ENCODE measurements at places on chromosomes 12 and 14.

- no peak for DNase-seq
Measured at GRCh38 chr14:46490238-46490685, 161.3 kb downstream of the RPL10L start.

DNA sequence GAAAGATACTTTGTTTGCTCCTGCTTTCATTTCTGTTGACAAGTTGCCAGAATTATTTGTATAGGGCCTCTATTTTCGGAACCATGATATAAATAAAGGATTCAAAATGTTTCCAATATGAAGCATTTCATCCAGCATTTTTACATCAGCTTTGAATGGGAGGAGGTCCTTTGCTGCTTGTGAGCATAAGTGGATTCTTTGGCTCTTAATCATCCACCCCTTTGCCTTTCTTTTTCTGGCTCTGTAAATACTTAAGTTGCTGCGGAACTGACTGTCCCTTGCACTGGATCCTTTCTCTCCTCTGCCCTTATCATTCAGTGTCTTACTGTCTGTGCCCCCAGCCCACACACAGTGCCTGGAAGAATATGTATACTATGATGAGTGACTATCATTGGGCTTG lies 357.3 kb upstream of the RGS6 start:
- DNase-seq: no peak

DNA sequence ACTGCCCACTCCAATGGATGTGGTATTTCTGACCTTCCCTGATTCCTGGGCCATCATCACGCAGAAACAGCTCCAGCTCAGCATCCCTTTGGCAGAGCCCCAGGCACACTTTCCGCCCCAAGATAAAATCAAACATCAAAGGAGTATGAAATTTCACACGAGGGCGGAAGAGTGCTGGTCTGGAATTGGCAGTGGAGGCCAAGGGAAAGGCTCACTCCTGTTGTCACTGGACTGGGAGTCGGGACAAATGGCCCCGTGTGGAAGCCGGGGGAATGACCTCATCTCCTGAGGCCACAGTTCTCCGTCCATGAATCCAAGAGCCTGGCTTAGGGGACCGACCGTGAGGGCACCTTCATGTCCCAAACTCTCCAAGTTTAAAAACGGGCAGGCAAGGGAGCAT lies 40.9 kb downstream of the FZD10 start:
- DNase-seq: no peak

DNA sequence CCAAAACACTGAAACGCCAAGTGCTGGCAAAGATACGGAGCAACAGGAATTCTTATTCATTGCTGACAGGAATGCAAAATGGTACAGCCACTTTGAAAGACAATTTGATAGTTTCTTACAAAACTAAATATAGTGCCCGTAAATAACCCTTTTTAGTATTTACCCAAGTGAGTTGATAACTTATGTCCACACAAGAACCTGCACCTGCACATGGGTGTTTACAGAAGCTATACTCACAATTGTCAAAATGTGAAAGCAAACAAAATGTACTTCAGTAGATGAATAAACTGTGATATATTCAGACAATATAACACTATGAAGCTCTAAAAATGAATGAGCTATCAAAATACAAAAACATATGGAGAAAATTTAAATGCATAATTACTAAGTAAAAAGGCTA lies 86.6 kb downstream of the ATXN7L3B start:
- DNase-seq: peak; percentile 76

Measured in DMS153 (cell line).